Activated effector memory CD4-positive, alpha-beta T cell treated with anti-CD3 and anti-CD28 coated beads, Interleukin-2, amount 50 U/mL, for 16 hours (primary cell): ENCODE measurements at places on chromosomes 13 and 19.

DNA sequence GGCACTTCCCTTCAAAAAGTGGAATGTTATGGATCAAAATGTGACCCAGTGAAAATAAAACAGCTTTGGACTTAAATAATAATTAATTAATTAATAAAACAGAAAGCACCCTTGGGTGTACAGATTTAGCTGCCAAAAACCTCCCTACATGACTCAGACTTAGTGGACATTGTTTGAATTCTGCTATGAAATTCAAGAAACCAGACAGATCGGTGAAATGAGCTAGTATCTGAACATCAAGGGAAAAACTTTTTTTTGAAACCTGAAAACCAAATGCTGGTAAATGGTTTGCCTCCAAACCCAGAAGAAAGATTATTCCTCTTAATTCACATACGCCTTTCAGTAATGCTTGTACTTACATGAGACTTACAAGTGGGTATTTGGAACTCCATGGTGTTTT lies 33.5 kb downstream of the SOX21 start:
- DNase-seq, result no peak

GRCh38 chr19:8811315-8812172 lies 20.6 kb downstream of the ZNF558 start:
- DNase-seq, result no peak

DNA sequence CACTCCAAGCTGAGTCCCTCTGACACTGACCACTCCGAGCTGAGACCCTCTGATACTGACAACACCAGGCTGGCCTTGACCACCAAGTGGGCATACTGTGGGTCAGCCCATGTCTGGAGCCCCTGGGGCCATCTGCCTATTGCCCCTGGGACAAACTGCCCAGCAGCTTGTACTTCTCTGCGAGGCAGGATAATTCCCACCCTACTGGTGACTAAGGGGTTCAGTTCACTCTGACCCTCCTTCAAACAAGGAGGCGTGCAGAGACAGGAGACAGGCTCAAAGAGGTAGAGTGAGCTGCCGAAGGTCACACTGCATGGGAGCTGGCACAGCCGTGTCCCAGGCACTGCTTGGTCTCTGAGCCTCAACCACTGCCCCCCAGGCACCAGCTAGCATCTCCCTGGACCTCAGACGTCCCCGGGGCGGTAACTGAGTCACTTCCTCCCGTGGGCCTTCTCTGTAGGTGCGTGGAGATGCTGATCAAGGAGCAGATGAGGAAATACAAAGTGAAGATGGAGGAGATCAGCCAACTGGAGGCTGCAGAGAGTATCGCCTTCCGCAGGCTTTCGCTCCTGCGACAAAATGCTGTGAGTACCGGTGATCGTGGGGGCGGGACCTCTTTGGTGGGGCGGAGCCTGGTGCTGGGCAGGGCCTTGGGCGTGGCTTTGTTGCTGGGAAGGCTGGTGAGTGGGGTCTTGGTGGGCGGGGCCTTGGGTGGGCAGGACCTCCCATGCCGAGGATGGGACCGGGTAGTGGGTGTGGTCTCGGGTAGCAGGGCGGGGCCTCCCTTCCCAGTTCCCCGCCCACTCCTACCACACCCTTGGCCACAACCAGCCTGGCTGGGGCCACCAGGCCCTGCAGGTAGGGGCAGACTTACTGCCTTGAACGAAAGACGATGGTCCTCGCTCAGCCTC lies 5.8 kb upstream of the USE1 start:
- peak; percentile 73 for DNase-seq

GRCh38 chr19:2719920-2720776 lies 1.0 kb downstream of the DIRAS1 start:
- no peak for DNase-seq

GRCh38 chr13:75458696-75459422 lies 23.1 kb downstream of the TBC1D4 start:
- DNase-seq, result no peak

DNA sequence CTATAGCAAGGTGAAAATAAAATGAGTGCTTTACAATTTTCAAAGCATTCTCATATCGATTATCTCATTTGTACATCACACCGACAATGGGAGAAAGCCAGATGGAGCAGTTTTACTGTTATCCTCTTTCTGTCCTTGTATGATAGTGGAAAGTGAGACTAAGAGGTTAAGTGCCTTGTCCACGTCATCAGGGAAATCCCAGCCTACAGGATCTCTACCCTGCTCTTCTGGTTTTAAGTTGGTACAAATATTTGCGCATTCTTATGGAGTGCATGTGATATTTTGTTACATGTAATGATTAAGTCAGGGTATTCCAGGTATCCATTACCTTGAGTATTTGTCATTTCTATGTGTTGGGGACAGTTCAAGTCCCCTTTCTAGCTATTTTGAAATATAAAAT lies 12.4 kb upstream of the ENOX1 start:
- DNase-seq, result no peak

- no peak for DNase-seq
Observed at GRCh38 chr19:17790059-17790780, 4.7 kb upstream of the B3GNT3 start.

DNA sequence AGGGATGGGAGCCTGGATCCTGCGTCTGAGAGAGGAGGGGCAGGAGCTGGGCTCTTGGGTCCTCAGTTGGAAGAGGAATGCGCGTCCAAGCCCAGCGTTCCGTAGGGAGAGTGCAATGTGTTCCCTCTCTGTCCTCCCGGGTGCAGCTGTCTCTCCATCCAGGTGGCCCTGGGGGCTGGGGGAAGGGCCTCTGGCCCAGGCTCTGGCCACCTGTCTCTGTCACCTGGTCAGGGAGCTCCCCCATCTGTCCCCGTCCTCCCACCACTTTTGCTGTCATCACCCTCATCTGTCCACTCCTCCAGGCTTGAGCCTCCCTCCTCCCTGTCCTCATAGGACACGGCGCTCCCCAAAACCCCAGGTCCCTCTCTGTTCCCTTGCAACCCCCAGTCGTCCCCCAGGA lies 3.7 kb upstream of the SBK2 start:
- no peak for DNase-seq

DNA sequence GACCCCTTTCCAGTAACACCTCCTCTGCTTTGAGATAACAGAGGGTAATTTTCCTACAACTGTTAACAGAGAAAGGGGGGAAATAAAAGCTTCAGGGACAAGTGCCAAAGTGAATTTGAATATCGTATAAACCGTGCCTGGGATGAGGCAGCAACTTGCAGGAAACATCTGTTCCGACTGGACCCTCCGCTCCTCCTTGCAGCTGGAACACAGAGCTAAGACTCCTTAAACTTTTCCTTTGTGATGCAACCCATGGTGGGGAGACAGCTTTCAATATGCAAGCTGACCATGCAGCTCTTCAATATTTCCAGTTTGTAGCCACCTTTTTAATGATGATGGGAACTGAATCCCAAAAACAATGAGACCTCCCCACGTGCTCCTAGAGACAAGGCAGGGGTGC lies 432.6 kb downstream of the ZNF536 start:
- DNase-seq, result no peak

DNA sequence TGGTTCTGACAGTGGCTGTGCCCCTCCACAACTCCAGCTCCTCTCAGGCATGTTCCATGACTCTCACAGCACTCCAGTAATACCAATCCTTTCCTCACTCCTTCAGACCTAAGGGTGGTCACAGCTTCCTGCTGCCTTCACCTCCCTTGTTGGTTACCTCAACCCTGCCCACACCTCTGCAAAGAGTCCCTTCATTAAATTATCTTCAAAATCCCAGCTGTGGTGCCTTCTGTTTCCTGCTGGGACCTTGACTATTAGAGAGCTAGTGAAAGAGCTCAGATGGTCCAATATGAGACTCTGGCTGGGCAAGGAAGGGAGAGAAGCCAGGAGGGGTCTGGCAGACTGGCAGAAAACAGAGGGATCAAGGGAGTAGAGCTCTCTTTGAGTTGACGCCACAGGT lies 26.1 kb downstream of the DEDD2 start:
- DNase-seq, result no peak

GRCh38 chr19:51926426-51926783 lies 867 bp upstream of the ZNF613 start:
- no peak for DNase-seq

DNA sequence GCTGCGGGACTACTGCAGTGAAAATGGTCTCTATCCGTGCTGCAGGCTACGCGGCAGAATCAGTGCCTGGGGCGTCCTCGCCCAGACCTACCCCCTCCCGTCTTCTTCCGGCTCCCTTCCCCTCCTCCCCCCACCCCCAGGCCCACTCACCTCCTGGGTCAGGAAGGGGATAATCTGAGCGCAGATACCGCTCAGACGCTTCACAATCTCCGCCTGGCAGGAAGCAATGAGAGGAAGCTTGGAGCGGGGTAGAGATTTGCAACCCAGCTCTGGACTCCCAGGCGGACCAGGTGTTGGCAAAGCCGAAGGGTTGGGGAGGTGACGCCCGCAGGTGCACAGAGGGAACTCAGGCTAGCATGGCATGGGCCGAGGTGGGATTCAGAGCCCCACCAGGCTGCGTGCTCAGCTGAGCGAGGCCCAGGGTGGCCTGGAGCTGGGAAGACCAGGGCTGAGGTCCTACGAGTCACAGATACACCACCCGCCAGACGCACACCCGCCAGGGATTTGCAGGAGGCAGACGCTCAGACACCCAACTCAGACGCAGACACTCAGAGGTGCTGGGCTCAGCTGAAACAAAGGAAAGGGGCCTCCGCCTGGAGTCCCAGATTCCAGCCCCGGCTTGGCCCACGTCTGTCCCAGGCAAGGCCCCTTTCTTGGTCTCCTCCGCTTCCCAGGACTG lies 4.1 kb downstream of the TLE2 start:
- no peak for DNase-seq

DNA sequence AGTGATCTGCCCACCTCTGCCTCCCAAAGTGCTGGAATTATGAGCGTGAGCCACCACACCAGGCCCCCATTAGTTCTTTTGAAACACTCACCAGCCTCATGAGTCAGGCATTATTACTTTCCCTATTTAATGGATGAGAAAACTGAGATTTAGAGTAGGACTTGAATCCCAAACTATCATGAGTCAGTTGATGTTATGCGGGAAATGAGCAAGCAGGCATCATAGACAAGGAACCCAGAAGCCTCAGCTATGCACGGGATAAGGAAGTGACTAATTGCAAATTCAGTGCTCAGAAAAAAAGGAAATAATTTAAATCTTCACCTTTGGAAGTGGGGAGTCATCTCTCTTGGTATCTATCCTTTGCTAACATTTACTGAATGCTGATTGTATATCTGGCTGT lies 217.5 kb downstream of the ABCC4 start:
- no peak for DNase-seq

GRCh38 chr19:11452620-11453310 lies 17.3 kb downstream of the PRKCSH start:
- DNase-seq, result no peak

- no peak for DNase-seq
Observed at GRCh38 chr13:108494991-108495645, 134.3 kb upstream of the MYO16 start.

DNA sequence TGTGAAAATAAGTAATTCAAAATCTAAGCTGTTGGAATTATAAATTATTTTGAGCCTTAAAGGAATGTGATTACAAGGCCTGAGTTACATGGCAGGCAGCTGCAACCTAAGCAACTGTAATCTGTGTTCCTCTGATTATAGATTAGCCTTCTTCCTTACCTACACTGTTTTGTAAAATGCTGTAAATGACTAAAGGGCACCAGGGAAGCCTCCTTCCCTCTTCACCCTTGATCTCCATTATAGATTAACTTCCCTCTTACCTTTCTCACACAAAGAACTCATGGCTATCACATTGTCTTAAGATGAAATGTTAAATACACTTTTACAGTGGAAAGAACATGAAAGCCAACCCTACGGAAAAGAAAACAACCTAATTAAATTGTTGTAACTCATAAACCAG lies 423.7 kb upstream of the KLF12 start:
- no peak for DNase-seq

GRCh38 chr19:3698974-3699740 lies 1.1 kb downstream of the PIP5K1C start:
- DNase-seq, result peak; percentile 70

DNA sequence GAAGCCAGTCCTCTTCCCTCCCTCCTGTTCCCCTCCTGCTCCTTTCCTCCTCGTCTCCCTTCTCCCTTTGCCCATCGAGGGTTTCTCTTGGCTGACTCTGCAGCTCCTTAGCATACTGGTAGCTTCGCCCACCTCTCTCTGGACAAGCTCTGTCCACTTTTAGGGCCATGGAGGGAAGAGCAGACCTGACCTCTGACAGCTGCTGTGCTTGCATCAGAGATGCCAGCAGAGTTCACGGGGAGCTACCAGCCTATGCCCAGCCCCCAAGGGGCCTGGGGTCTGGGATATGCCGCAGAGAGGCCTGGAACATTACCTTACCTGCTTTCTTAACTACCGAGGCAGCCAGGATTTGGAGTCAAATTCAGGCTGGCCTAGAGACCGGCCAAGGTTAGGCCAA lies 19.7 kb downstream of the LYL1 start:
- DNase-seq, result no peak

DNA sequence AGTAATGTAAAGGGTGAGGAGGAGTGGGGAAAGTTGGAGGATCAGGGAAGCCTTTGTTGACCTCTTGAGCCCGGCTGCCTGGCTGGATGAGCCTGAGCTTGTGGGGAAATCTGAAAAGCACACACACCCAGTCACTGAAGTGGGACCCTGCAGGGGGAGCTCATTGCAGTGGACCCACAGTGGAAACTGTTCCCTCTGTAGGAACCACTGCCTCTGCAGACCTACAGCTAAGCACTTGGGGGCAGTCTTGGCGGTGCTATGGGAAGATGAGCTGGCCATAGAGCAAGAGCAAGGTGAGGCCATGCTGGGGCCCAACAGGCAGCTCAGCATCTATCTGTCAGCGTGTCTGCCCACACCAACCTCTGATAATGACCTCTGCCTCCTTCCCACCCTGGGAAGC lies 294.8 kb downstream of the TSHZ3 start:
- DNase-seq, result peak; percentile 73

DNA sequence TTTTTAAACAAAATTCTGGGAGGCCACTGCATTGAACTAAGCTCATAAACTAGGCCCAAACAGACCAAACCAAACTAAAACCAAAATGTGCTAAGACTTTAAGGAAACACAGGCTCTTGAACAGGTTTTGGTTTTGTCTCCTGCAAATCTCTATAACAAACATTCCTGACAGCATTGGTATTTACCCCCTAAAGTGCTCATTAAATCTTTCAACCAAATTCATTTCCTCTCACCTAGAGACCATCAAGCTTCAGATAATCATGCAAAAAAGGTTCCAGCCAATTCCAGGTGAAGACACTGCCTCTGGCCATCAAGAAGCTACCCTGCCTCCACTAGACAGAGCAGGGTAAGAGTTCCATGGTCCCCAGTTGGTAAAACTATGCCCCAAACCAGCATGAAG lies 951.2 kb upstream of the MIR17HG start:
- no peak for DNase-seq

GRCh38 chr13:57470491-57470890 lies 161.1 kb upstream of the PCDH17 start:
- no peak for DNase-seq
